Mesothelial cell of epicardium (in vitro differentiated cells): ENCODE measurements at places on chromosomes 16 and 17. TPM values are rescaled to one million over a fixed set of nuclear protein-coding genes. Genes with fewer than 3 reads are reported as not detected.

DNA sequence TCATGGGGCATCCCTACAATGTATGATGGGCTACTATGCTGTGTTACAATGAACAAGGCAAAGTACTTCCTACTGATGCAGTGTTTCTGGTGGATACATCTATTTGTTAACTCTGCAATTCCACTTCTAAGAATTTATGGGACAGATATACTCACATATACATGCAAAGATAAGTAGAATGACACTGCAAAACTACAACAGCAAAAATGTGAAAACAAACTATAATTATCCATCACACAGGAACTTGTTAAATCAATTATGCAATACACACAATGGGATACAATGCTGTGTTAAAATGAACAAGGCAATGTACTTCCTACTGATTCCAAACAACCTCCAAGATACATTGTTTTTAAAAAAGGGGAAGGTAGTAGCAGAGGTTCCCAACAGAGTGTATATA, 3.2 kb downstream of the DDX52 start:
- peaks cover 40% of the 10 kb centered on the region for H3K36me3 ChIP-seq
- no peak overlapping the region for H3K4me3 ChIP-seq
- H3K27ac ChIP-seq = no peak overlapping the region

- DNase-seq = no peak
- peaks cover 36% of the 10 kb centered on the region for H3K4me1 ChIP-seq
- no peak overlapping the region for H3K4me3 ChIP-seq
These were observed 29.1 kb upstream of the EIF1 start for GRCh38 chr17:41659427-41660212.

DNA sequence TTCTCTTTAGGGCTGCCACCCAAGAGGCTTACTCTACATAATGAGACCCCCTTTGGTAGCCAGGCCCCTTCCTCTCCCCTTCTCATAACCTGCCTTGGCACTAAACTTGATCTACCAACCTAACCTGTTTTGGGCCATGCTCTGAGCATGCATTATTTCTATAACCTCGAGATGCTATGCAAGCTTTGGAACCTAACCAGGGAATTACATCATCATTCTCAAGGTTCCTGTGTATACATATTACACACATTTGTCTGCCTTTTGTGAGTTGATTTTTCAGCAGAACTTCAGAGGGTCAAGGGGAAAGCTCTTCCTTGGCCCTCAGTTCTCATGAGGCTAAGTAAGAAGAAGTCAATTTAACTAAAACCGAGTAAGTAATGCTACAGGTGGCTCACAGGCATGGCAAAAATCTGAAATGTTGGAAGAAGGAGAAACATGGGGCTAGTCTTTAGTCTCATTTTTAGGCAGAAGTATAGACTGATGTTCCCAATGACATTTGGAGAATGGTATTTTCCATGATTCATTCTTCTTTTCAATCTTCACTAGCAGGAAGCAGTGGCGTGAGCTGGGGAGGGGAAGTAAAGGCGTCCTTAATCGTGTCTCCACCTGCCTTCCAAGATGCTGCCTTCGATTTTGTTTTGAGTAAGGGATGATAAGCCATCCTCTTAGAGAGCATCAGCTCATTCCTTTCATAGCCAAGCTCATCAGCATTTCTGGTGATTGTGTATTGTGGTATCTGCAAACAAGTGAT, 308.4 kb downstream of the ABCC12 start:
- H3K4me1 ChIP-seq = no peaks in the 10 kb centered on the region
- H3K27ac ChIP-seq = no peak overlapping the region
- no peaks in the 10 kb centered on the region for H3K36me3 ChIP-seq

DNA sequence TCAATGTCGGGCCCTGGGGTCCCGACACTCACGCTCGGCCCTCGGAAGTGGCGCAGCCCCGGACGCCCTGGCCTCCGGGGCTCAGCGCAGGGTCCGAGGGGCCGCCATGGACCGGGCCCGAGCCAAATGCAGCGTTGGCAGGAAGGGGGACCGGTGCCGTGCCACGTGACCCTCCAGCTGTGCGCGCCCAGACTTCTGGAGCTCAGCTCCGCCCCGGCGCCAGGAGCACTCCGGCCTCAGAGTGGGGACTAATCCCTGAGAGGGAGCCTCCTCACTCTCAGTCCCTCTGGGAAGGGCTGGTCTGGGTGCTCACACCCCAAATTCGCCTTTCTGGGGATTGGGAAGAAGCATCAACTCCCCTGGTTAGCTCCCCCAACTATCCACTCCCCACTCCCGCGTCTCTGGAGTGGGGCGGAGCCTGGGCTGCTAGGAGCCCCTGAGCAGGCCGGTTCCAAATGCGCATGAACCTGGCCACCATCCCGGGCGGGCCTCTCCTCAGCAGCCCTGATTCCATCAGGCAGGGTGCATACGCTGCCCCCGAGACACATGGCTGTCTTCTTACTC, at the start of gene B3GNT9:
Gene B3GNT9 (minus strand): TSS at position 166 of the 564 bp plus-strand sequence. CDS start 513 bp downstream, outside the sequence.
- H3K27me3 ChIP-seq = peaks cover 43% of the 10 kb centered on the region
- H3K27ac ChIP-seq = peak within 1 kb of the TSS; percentile 66
- peak within 1 kb of the TSS; percentile 77 for H3K4me3 ChIP-seq

DNA sequence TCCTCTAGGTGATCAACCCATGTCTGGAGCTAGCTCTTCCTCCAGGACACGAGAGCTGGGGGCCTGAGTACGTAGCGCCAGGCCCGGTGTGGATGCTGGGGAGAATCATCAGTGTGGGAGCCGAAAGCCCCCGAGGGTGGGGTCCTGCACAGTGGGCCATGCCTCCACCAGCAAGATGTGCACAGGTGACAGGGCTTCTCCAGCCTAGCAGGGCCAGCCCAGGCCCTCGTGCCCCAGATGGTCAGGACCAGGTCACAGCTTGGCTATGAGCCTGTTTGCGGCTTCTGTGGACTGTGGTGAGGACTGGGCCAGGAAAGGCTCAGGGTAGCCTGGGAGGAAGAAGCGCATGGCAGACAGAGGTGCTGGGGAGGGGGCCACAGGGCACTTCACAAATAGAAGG, 7.8 kb downstream of the MPG start:
- no peak overlapping the region for H3K4me3 ChIP-seq
- no peak for DNase-seq
- no peaks in the 10 kb centered on the region for H3K27me3 ChIP-seq
- H3K27ac ChIP-seq = no peak overlapping the region
- H3K36me3 ChIP-seq = peaks cover 16% of the 10 kb centered on the region

Gene SLC6A2
- total RNA-seq = 0.18 to 0.34 TPM (median 0.31 TPM) in 3 replicates

Gene AURKB
- total RNA-seq = 33.1 to 37.4 TPM (median 37.3 TPM) in 3 replicates
